ENCODE measurements at places on chromosomes 16 and 17.

- no peak for DNase-seq
Measured at GRCh38 chr17:79082311-79083190, 7.9 kb downstream of the ENGASE start.

- DNase-seq, result no peak
Measured at GRCh38 chr17:67995570-67996263, 552 bp downstream of the C17orf58 start.

GRCh38 chr16:3835089-3835602, 45.4 kb downstream of the CREBBP start:
- no peak for DNase-seq

- DNase-seq, result no peak
Measured at GRCh38 chr16:73527187-73527586, 479.3 kb upstream of the ZFHX3 start.

- no peak for DNase-seq
Measured at GRCh38 chr16:1125471-1125870, 27.4 kb upstream of the CACNA1H start.

GRCh38 chr16:30096105-30096861, at the start of gene YPEL3:
Gene YPEL3 (minus strand): TSS chr16:30096213. CDS start chr16:30095482, 731 bp downstream.
- peak; percentile 67 for DNase-seq

DNA sequence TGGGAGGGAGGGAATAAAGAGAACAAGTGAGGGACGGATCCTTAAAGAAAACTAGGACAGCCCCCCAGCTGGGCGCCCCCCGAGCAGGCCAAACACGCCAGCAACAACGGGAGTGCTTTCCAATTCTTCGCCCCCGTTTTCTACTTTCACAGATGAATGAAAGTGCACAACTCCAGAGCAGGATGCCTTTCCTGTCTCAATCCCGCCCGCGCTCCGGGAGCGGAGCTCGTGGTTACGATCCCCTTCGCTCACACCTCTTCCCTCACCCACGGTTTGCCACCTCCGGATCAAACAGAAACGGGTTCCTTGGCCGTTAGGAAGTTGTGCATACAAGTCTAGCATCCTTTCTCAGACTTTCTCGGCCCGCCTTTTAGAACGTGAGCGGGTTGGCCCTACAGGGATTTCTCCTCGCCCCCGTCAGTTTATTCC, 680 bp downstream of the SKA2 start:
- DNase-seq, result peak; percentile 41

GRCh38 chr17:79154446-79154845, 79.8 kb downstream of the ENGASE start:
- DNase-seq, result no peak

- DNase-seq, result no peak
Measured at GRCh38 chr16:25038239-25038954, 23.2 kb upstream of the ARHGAP17 start.

DNA sequence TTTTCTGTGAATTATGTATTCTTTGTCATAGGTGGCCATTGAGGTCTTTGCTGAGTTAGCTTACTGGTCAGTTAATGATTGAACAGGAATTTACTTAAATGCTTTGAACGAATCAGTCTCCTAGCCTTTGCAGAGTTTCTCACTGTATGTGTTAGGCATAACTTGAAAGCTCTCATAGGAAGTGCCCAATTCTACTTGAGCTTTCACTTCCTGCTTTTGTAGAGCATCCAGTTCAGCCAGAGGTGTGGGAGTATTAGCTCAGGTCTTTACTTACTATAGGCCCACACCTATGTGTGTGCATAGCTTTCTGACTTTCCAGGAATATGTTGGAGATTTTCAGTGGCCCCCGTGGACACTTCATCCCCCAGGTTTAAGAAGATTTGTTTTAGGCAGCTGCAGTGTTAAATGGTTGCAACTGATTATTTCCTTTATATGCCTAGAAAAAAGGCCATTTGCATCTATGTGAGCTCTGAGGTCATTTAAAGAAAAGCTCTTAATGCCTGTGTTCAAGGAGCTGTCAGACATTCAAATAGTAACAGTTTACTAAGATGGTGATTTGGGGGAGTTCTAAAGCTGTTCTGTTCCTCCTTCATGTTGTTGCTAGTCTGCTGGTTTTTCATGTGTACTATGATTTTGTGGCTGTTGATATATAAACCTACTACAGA, 62.3 kb downstream of the PHKB start:
- DNase-seq, result no peak

DNA sequence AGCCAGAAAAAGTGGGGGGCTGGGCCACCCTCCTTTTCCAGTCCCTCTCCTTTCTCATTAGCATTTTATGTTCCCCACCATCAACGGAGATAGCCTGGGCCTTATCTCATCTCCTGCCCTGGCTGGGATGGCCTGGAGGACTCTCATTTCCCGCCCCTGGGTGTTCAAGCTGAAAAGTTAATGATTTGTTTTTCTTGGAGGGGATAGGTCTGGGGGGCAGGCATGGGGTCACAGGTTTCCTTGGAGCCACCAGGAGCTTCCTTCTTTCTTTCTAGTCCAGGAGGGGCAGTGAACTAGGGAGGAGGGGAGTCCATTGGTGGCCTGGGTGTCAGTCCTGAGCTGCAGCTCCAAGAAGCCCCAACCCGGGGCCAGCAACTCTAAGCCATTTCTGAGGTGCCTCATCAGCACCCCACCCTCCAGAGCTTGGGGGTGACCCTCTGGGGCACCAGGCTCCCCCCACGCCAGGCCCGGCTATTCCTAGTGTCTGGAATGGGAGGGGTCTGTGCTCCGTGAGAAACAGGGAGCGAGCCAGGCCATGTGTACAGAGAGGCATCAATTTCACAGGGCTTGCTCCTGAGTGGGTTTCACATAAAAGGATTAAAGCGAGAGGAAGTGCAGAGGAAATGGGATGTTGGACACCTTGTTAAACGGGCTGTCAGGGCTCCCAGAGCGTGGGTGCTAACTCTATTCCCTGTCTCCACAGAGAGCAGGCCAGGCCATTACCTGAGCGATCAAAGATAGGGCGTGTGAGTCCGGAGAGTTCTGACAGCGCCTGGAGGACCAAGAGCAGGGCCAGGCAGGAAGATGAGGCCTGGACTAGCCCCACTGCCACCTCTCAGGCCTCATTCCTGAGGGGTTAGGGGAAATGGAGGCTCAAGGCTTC, 90.6 kb upstream of the LHX1 start:
- no peak for DNase-seq

- no peak for DNase-seq
Measured at GRCh38 chr16:30368122-30368791, 2.0 kb downstream of the TBC1D10B start.

DNA sequence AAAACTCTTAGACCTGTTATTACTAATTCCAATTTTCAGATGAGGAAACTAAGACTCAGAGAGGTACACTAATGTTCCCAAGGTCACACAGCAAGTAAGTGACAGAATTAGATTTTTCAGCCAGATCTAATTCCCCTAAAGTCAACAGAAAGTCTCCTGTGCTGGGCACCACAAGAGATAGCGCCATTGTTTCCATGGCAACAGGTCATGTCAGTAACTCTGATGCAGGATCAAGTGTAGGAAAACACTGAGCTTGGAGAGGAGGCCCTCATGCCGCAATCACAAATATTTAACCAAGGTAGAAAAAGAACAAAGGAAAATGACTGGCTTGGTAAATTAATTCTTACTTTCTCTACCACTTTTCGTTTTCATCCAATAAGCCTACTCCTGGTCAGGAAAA, 166.0 kb upstream of the CDH13 start:
- DNase-seq, result no peak

GRCh38 chr17:57707892-57708291, 37.2 kb downstream of the CCDC182 start:
- peak; percentile 83 for DNase-seq

- no peak for DNase-seq
Measured at GRCh38 chr16:983044-984030, 1.8 kb downstream of the SOX8 start.

DNA sequence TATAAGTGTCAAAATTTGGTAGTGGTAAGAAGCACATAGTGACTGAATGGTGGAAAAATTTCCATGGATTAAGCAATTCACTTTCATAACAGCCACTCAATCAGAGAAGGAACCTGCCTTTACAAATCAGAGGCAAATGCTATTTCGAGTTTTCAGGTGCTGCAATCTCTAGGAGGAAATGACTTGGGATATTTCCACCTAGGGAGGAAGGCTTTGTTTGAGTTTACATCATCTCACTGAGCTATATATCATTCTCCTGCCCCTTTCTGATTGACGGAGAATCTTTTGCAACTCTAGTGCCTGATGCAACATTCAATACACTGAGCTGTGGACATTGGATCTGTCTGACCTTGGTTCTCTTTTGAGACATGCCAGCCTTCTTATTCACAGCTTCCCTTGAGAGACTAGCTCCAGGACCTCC, 26.3 kb downstream of the MARCHF10 start:
- DNase-seq, result no peak

DNA sequence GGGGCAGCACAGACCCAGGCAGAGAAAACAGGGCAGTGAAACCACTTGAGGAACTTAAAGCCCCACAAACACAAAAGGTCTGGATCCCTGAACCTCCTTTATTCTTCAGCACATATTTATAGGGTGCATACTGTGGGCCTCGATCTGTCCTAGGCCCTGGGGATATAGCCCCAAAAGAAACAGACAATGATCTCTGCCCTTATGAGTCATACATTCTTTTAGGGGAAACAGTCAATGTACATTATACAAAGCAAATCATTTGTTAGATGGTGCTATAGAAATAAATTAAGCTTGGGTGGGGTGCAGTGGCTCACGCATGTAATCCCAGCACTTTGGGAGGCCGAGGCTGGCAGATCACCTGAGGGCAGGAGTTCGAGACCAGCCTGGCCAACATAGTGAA, 10.0 kb upstream of the HES7 start:
- no peak for DNase-seq

DNA sequence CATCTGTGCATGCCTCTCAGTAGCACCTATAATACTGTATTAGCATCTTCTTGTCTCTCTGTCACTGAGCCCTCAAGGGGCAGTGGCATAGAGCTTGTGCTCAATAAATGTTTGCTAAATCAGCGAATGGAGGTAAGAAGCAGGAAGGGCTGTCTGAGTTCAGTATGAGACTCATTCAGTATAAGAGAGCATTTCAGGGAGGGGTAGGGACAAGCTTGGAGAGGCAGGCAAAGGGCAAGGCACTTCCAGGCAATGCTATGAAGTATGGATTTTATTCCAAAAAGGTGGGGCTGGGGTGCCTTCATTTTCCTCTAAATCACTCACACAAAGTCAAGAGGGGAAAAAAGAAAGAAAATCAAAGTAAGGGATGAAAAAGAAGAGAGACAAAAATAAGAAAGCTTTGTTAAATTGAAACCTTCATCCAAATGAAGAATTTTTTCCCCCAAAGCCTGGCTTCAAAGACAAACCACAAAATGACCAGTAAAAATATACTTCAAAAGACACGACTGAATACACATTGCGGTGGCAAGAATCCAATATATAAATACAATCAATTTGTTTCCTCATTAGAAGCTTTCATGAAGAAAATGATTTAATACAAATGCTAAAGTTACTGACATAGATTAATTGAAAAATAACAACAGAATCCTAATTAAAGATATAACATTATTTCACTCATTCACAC, 51.2 kb downstream of the SKAP1 start:
- DNase-seq, result no peak

DNA sequence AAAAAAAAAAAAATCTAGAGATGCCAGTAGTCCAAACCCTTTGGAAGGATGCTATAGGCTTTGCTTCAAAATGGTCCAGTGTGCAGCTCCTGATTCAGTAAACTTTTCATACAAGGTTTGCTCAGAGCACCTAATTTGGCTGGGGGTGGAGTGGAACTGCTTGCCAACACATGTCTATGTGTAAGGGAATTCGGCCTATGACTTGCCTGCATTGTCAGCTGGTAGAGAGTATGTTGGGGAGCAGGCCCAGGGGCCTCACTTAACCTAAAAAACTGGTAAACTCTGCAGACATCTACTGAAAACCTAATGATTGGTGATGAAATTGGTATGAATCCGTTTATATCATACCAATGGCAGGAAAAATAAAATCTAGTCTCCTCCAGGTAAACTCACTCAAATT, 1.5 kb upstream of the MFSD6L start:
- DNase-seq, result no peak

All from DMS 273 treated with DMSO at 0.1 percent for 48 hours (cell line).